Hepatic stellate cell (primary cell): ENCODE measurements at places on chromosomes 11 and 22.

GRCh38 chr11:74650498-74650897 is 58.1 kb downstream of the POLD3 start:
- DNase-seq = no peak

DNA sequence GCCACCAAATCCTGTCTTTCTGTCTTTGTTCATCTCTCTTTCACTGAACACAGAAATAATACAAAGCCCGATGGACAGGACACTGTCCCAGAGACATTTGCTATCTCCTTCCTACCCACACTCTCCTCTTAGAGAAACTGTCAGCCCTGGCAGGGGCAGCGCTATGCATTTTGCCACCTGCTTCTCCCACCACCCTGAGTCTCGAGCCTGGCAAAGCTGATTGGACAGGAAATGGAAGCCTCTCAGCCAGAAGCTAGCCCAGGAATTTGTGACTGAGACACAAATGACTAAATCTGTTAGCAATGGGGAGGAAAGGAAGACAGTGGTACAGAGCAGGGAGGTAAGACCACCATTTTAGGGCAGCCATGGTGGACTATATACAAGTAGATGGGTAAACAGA is 14.9 kb upstream of the GALNT18 start:
- no peak for DNase-seq

DNA sequence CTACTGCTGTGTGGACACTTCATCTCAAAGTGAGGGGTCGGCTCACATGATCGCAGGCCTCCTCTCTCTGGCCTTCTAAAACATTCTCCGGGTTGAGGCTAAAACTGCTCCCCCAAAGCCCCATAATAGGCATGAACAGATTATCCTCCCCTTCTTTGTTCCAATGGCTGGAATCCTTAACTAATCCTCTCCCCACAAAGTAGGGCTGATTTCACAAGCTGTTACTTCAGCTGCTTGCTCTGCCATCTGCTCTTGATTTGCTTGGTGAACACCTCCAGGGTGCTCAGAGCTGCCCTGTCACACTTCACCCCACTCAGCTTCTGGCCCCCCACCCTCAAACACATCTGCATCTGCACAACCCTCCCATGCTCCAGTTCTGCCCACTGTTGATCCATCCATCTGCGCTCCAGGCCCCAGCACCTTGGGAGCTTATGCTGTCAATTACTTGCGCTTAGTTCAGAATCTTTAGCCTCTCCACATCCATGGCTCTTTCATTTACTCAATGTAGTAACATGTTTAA is 173.1 kb upstream of the API5 start:
- no peak for DNase-seq

DNA sequence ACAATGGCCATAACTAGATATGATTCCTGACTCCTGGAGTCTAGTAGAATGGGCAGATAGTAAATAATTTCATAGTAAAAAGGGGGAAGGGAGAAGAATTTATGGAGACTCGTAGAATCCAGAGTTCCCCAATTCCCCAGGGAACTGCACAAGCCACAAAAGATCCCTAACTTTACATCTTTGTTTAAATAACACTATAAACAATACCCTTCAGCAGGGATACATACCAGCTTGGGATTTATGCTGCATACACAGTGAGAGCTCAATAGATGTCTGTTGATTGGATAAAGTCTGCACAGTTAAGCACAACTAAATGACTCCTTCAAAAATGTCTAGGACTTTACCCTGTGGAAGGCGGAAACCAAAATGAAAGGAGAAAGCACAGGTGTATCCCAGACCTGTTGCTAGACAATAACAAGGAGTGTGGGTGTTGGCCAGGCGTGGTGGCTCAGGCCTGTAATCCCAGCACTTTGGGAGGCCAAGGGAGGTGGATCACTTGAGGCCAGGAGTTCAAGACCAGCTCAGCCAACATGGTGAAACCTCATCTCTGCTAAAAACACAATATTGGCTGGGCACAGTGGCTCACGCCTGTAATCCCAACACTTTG is 6.8 kb downstream of the SLC35F2 start:
- no peak for DNase-seq

GRCh38 chr11:76107971-76108370 is 98.3 kb downstream of the WNT11 start:
- no peak for DNase-seq
